ENCODE measurements at places on chromosomes 11 and 22. TPM values are rescaled to one million over a fixed set of nuclear protein-coding genes. Genes with fewer than 3 reads are reported as not detected.

DNA sequence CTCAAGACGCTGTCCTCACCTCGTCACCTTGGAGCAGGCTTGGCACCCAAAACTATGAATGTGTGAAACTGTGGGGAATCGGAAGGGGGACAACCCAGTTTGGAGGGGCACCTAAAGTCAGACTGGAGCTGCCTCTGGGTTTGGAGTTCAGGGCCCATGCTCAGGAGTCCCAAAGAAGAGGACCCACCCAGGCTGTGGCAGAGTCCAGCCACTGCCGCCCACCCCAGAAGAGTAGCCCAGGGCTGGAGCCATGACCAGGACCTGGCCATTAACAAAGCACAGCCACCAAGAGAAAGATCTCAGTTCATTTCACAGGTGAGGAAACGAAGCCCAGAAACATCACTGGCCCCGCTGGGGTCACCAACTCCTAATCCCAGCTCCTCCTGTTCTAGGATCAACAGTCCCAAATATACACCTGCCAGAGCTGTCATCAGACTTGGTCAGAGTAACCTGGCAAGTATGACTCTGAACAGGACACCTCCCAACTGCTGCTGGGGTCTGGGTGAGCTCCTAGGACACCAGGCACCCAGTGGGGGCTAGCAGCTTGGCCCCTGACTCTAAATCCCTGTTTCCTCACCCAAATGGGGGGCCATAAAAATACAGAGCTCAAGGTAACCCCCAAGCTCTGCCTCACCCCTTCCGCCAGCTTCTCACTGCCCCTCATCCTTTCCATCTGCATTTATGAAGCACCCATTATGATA lies 2.7 kb downstream of the RAB3IL1 start:
- no peaks in the 10 kb centered on the region for H3K36me3 ChIP-seq
- DNase-seq = no peak
- H3K4me1 ChIP-seq = no peaks in the 10 kb centered on the region
- H3K4me3 ChIP-seq = no peak overlapping the region

Gene IL18
- 0.59 TPM for total RNA-seq

DNA sequence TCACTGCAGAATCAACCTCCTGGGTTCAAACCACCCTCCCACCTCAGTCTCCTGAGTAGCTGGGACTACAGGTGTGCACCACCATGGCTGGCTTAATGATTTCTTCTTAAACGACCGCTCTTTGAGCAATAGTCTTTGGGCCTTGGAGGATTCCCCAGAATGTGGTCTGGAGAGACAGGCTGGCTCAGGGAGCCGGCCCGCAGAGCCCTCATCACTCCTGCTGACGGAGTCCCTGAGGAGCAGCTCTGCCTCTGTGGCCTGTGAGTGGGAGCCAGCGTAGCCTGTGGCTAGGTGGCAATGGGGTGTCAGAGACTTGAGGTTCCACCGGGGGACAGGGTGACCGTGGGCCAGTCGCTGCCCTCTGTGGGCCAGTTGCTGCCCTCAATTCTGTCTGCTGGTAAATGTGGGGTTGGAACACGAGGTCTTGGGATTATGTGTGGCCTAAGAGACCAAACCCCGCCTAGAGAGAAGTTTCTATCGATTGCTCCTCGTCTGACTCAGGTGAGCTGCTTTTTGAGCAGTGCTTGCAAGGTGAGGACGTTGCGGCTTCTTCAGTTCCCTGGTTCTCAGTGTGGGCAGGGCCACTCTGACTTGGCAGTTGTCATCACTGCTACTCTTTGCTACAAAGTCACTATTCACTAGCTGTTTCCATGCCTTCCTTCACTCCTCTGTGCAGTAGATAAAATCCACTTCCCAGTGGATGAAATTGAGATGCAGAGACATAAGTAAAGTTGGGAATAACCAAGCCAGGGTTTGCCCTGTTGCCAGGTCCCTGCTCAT lies 124.8 kb upstream of the NECTIN1 start:
- H3K4me3 ChIP-seq = no peak overlapping the region
- H3K36me3 ChIP-seq = no peaks in the 10 kb centered on the region
- H3K4me1 ChIP-seq = no peaks in the 10 kb centered on the region
- no peak overlapping the region for H3K27ac ChIP-seq
- H3K27me3 ChIP-seq = peaks cover 6% of the 10 kb centered on the region

Gene SEPTIN3
- 10.9 TPM for total RNA-seq

DNA sequence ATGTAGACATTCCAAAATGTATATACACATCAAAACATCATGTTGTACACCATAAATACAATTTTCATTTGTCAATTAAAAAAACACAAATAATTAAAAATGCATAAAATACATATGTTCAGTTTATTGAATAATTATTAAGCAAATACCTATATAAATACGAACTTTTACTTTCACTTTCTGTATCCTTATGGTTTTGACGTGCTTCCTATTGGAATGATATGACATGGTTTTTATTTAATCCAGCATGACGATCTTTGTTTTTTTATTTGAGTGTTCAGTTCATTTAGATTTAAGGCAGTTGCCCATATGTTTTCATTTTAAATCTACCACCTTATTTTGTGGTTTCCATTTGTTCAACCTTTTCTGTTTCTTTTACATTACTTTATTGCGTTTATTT lies 198.3 kb upstream of the PLET1 start:
- no peaks in the 10 kb centered on the region for H3K36me3 ChIP-seq
- no peaks in the 10 kb centered on the region for H3K27me3 ChIP-seq
- H3K4me3 ChIP-seq = no peak overlapping the region
- no peaks in the 10 kb centered on the region for H3K4me1 ChIP-seq

DNA sequence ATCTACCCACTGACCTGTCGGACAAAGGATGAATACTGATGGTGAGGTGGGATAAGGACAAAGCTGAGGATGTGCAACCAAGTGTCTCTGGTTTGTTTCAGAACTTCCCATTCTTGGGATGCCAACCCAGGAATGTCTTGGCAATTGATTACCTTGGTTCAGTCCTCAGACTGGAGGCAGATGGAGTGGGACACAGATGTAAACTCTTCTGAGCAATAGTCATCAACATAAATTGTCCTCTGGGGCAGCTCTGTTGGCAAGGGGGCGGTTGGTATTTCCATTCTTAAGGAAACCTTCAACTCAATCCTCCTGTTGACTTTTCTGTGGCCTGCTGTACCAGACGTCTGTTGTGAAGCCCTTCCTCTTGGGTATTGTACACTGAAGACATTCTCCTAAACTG lies 6.8 kb downstream of the ABTB2 start:
- DNase-seq = no peak
- peaks cover 6% of the 10 kb centered on the region for H3K36me3 ChIP-seq
- H3K4me1 ChIP-seq = no peaks in the 10 kb centered on the region
- no peak overlapping the region for H3K4me3 ChIP-seq
- H3K27me3 ChIP-seq = peaks cover 5% of the 10 kb centered on the region
- no peak overlapping the region for H3K27ac ChIP-seq

GRCh38 chr11:24748261-24748660 lies 251.4 kb downstream of the LUZP2 start:
- peaks cover 3% of the 10 kb centered on the region for H3K4me1 ChIP-seq
- H3K4me3 ChIP-seq = no peak overlapping the region
- H3K27ac ChIP-seq = no peak overlapping the region
- H3K27me3 ChIP-seq = no peaks in the 10 kb centered on the region
- DNase-seq = no peak

Gene C22orf31
- not detected for total RNA-seq

Gene SMC1B
- not detected for total RNA-seq

DNA sequence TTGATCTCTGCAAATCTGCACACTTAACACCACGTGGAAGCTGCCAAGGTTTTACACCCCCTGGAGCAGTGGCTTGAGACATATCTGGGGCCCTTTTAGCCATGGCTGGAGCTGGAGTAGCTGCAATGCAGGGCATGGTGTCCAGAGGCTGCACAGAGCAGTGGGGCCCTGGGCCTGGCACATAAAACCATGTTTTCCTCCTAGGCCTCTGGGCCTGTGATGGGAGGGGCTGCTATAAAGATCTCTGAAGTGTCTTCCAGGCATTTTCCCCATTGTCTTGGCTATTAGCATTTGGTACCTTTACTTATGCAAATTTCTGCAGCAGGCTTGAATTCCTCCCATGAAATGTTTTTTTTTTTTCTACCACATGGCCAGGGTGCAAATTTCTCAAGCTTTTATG lies 33.2 kb downstream of the CALCA start:
- H3K4me3 ChIP-seq = no peak overlapping the region
- H3K36me3 ChIP-seq = no peaks in the 10 kb centered on the region
- no peak overlapping the region for H3K27ac ChIP-seq

- no peaks in the 10 kb centered on the region for H3K36me3 ChIP-seq
- H3K4me3 ChIP-seq = peak overlapping the region; percentile 89
- no peaks in the 10 kb centered on the region for H3K27me3 ChIP-seq
- DNase-seq = peak; percentile 86
- peaks cover 10% of the 10 kb centered on the region for H3K4me1 ChIP-seq
Observed at GRCh38 chr11:120336641-120337354, 585 bp downstream of the ARHGEF12 start.

DNA sequence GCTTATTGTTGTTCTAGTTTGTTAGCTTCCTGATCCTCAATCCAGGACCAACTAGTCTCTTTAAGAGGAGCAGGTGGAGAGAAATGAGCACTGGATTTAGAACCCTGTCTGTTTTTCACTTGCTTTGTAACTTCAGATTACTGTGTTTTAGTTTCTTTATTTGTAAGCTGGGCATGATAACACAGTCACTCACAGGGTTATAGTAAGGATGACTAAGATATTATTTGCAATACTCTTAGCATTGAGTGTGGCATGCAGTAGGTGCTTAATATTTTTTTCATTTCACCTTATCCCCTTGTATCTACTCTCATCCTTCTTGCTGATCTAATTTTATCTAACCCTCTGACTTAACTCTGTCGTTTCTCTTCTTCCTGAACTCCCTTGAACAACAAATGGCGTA lies 33.8 kb downstream of the DNHD1 start:
- H3K36me3 ChIP-seq = no peaks in the 10 kb centered on the region
- H3K4me1 ChIP-seq = no peaks in the 10 kb centered on the region
- H3K27ac ChIP-seq = no peak overlapping the region
- H3K27me3 ChIP-seq = no peaks in the 10 kb centered on the region
- H3K4me3 ChIP-seq = no peak overlapping the region
- no peak for DNase-seq

DNA sequence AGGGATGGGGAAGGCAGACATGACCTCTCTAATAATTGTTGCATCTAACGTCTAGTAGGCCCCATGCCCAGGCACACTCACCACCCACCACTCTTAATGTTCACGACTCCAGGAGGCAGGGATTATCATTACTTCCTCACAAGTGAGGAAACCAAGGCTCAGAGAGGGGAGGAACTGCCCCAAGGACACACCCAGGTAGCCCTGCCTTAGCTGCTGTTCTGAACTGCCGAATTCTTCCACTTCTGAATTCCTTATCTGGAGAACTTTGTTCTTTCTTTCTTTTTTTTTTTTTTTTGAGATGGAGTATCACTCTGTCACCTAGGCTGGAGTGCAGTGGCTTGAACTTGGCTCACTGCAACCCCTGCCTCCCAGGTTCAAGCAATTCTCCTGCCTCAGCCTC lies 16.7 kb downstream of the SLCO2B1 start:
- peaks cover 9% of the 10 kb centered on the region for H3K4me1 ChIP-seq
- H3K27ac ChIP-seq = no peak overlapping the region
- H3K27me3 ChIP-seq = no peaks in the 10 kb centered on the region
- H3K36me3 ChIP-seq = no peaks in the 10 kb centered on the region
- H3K4me3 ChIP-seq = no peak overlapping the region

- no peak overlapping the region for H3K4me3 ChIP-seq
- H3K36me3 ChIP-seq = no peaks in the 10 kb centered on the region
- H3K27me3 ChIP-seq = peaks cover 4% of the 10 kb centered on the region
- no peak overlapping the region for H3K27ac ChIP-seq
- H3K4me1 ChIP-seq = no peaks in the 10 kb centered on the region
Observed at GRCh38 chr11:12281571-12282478, 95.5 kb upstream of the PARVA start.

DNA sequence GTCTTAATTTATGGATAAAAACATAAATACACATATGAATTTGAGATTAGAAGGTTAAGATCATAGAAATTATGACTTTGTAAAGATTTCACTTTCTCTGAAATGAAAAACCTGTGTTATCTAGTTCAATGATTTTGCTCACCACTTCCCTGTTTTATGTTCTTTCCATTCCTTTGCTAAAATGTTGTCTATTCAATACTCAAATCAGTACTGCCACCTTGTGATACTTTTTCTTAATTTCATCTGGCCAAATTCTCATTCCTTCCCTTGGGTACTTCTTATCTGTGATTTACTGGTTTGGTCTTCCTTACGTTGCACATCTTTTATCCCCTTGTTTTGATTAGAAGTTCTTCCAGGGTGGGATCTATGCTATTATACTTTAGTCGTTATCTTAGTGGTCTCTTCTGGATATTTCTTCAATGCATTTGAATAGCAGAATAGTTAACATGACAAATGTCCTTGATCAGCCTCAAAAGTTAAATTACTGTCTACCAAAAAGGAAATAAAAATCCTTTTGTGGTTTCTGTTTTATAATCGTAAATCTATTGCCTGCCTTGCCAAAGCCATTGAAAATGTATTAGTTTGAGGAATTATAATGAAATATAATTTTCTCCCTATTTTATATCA lies 197.0 kb downstream of the PGR start:
- no peak overlapping the region for H3K4me3 ChIP-seq
- H3K27ac ChIP-seq = no peak overlapping the region
- no peaks in the 10 kb centered on the region for H3K27me3 ChIP-seq
- peaks cover 36% of the 10 kb centered on the region for H3K36me3 ChIP-seq

DNA sequence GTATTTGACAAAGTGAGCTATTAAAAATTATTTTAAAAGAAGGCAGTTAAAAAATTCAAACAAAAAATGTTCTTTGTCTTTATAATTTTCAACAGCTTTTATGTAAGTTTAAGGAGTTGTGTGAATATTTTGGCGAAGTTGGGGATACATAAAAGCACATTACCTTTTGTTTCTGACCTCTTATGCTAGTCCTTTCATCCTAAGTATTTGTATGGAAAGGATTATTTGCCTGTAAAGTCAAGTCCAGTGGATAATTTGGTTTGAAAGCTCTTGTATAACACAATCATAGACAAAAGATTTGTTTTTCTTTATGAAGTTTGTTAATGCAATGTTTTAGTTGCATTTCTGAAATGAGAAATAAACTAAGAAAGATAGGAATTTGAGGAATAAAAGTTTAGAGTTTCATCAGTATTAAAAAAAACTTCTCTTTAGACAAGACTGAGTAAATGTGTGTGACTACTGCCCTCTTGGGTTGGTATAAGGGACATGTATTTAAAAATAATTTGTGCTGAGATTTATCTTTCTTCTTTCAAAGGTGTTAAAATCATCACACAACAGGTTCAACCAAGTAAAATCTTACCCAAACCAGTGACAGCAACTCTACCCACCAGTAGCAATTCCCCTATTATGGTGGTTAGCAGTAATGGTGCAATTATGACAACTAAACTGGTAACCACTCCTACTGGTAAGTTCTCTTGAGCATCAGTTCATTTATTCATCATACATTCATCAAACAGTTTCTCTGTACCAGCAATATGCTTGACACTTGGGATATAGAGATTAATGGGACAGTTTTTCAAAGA lies 68.2 kb downstream of the EMSY start:
- H3K27ac ChIP-seq = no peak overlapping the region
- no peak for DNase-seq
- H3K27me3 ChIP-seq = no peaks in the 10 kb centered on the region
- no peaks in the 10 kb centered on the region for H3K4me1 ChIP-seq

Data from endodermal cell (in vitro differentiated cells).